ENCODE measurements at places on chromosomes 1 and 21.
A peak's percentile ranks its signal among the peaks of the same experiment; 100 is the strongest.

DNA sequence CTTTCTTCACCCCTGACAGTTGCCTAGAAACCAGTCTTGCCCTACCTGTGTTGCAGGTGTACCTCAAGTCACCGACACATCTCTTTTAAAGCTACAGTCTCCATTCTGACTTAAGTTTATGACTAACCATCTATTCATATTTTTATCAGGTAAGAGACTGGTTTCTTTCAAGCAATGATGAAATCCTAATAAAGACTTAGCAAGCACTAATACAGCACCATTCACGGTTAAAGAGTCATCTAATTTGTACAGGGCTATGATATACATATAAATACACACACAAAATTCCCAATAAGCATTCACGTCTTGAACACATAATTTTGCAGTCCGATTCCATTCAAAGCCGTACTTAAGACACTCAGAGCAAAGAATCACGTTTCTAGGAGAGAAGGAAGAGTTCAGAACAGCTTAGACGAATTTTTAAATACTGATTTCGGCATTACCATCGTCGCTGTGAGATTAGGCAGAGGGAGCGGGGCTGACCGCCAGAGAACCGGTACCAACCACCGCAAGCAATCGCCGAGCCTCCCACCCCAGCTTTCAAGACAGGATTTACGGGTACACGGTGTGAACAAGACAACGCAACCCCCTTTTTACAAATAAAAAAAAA lies 943 bp downstream of the ERRFI1 start:
- no peak for DNase-seq

DNA sequence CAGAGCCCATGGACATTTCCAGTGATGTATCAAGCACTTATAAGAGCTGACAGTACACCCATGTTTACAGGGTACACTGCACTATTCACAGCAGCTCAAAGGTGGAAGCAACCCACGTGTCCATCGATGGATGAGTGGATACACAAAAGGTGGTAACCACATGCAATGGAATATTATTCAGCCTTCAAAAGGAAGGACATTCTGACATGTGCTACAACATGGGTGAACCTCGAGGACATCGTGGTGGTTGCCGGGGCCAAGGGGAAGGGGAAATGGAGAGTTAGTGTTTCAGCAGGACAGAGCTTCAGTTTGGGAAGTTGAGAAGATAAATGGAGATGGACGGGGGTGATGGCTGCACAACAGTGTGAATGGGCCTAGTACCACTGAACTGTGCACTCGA lies 9.1 kb downstream of the AGT start:
- no peak for DNase-seq

- no peak for DNase-seq
Observed at GRCh38 chr21:44379515-44379848, 26.1 kb downstream of the TRPM2 start.

- no peak for DNase-seq
Observed at GRCh38 chr1:68454534-68454933, 4.8 kb upstream of the RPE65 start.

- no peak for DNase-seq
Observed at GRCh38 chr1:226094451-226094850, 31.9 kb downstream of the H3-3A start.

- peak; percentile 24 for DNase-seq
Observed at GRCh38 chr1:171219346-171220080, 28.8 kb upstream of the FMO1 start.

- no peak for DNase-seq
Observed at GRCh38 chr1:116126281-116126680, 15.1 kb downstream of the MAB21L3 start.

- DNase-seq: no peak
Observed at GRCh38 chr1:29213055-29213454, 17.7 kb downstream of the MECR start.
